ENCODE measurements at places on chromosomes 5 and 9.

GRCh38 chr5:150035139-150035895 is 34.8 kb downstream of the HMGXB3 start:
- DNase-seq = no peak

- no peak for DNase-seq
These were observed 26.7 kb downstream of the GARNL3 start for GRCh38 chr9:127291246-127291778.

GRCh38 chr5:74864823-74865222 is 1.4 kb downstream of the FAM169A start:
- no peak for DNase-seq

GRCh38 chr9:23581931-23582330 is 244.1 kb downstream of the ELAVL2 start:
- no peak for DNase-seq

GRCh38 chr9:93984860-93985259 is 29.7 kb upstream of the BARX1 start:
- DNase-seq = no peak

- no peak for DNase-seq
These were observed 343.8 kb upstream of the IRX1 start for GRCh38 chr5:3251784-3252183.
